ENCODE measurements at places on chromosomes 6 and 20.
A peak's percentile ranks its signal among the peaks of the same experiment; 100 is the strongest.

DNA sequence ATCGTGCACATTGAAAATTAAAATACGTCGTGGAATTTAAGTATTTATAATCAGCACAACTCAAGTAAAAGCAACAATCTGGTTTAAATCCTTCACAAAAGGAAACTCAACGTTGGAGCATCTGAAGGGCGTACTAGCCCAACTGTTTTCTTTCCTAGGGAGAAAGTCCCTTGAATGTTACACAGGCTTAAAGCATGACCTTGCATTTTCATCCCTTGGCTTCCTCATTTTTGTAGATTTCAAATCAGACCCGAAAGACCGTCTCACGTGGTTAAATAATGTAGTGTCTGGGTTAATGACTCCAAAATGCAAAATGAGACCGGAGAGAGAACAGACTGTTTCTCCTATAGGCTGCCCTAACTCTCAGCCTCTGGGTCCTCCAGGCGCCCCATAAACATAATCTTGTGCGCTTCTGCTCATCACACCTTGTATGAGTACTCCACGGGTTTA, 249.2 kb upstream of the RREB1 start:
- no peak for DNase-seq

- DNase-seq, result no peak
Measured at GRCh38 chr6:156533872-156534524, 243.2 kb upstream of the ARID1B start.

- no peak for DNase-seq
Measured at GRCh38 chr20:44586289-44586911, 4.0 kb downstream of the PKIG start.

DNA sequence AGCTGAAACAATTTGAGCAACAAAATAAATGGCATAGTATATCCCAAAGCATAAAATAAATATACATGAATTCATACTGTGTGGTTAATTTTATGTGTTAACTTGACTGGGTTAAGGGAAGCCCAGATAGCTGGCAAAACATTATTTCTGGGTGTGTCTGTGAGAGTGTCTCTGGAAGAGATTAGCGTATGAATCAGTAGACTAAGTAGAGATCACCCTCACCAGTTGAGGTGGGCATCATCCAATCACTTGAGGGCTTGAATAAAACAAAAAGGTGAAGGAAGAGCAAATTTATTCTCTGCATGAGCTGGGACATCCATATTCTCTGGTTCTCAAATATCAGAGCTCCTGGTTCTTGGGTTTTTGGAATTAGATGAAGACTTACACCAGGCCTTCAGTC, 17.9 kb downstream of the SLC22A16 start:
- DNase-seq, result no peak

GRCh38 chr20:58194175-58194791, 34.2 kb downstream of the ANKRD60 start:
- no peak for DNase-seq

DNA sequence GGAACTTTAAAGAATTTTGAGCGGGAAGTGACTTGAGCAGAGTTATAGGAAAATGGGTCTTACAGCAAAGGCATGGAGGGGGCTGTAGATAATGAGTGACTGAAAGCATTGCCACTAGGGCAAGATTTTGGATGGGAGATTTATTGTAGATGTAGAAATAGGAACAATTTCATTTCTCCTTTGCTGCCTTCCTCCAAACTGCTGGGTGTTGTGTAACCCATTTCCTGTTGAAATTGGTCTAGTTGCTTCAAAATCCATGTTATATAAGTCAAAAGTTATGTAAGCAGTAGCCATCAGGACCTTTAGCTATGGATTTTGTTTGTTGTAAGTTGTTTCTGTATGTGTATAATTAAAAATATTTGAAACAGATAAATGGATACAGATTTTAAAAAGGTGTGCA, 11.1 kb downstream of the YWHAB start:
- DNase-seq, result no peak

GRCh38 chr6:163355426-163355991, 59.0 kb upstream of the QKI start:
- DNase-seq, result peak; percentile 75

GRCh38 chr6:21274851-21275250, 318.7 kb upstream of the SOX4 start:
- no peak for DNase-seq

- no peak for DNase-seq
Measured at GRCh38 chr6:157304899-157305663, 18.2 kb downstream of the TMEM242 start.

GRCh38 chr20:61252601-61253263, 671 bp downstream of the CDH4 start:
- no peak for DNase-seq

GRCh38 chr6:113595911-113596376, 261.2 kb upstream of the MARCKS start:
- no peak for DNase-seq

GRCh38 chr20:24166412-24166811, 177.8 kb upstream of the GGTLC1 start:
- no peak for DNase-seq

DNA sequence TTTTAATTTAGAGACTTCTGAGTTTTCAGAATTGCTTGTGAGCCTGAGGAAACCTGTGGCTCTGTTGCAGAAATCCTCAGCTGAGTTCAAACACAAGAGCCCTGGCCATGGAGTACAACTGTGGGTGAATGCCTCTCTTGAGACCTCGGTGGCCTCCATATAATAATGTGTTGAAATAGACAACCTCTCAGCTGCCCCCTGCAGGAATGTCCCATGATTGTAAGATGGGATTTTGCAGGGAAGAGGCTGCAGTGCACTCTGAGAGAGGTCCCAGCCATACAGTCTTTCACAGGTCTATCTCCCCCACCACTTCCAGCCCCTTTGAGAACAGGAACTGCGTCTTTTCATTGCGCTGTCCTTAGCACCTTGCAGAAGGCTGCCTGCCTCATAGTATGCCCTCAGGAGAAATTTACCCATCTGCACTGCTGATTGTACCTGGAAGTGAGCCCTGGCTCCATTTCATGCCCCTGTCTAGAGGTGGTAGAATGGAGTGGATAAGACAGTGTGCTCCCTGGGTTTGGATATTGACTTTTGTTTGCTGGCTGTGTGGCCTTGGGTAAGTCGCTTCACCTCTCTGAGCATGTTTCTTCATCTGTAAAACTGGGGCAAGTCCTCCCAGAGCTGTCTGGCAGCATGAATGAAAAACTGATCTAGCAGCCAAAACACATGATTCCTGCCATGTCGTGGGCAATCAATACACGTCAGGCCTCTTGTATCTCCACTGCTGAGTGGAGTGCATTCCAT, 16.8 kb upstream of the CDH22 start:
- no peak for DNase-seq

DNA sequence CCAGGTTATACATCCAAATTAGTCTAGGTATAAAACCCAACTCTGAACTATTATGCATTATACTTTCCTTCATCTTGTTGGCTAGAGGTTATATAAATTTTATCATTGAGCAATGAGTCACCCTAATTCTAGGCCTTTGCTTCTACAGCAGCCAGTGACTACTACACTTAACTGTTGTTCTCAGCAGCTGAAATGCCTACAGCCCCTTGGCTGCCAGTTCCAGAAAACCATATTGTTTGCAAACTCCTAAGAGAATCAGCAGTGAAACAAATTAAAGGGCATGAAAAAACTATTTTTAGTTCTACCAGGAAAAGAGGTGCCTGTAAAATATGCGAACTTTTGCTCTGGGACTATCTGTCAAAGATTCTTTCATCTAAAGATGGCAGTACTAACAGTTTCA, 292.8 kb downstream of the FRK start:
- DNase-seq, result no peak

DNA sequence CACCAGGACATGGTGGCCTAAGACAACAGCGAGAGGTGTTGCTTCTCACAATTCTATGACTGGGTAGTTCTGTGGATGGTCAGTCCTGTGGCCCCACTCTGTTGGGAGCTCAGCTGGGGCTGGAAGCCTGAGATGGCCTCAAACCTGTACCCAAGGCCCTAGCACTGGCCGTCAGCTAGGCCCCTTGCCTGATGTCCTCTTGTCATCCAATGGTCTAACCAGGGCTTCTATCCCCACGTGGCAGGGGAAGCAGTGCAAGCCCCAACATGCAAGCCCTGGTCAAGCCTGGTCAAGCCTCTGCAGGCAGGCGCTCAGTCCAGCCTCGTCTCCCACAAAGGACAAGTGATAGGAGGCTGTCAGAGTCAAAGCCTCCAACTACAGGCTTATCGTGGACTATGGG, 196.5 kb upstream of the CST7 start:
- DNase-seq, result no peak

DNA sequence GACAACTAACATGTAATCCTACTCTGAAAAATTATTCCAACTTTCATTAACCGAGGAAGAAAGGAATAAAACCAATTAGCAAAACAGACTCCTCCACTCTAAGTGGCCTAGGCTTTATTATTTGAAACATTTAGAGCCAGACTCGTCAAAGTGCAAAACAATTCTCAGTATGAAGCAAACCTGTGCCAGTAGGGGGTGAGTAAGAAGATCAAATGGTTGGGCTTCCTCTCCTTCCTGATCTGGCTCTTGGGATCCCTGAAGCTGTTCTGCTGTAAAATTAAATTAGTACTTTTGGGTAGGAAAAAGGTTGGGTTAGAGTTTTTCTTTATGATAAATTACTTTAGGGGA, 177.6 kb upstream of the MAN1A1 start:
- DNase-seq, result no peak

DNA sequence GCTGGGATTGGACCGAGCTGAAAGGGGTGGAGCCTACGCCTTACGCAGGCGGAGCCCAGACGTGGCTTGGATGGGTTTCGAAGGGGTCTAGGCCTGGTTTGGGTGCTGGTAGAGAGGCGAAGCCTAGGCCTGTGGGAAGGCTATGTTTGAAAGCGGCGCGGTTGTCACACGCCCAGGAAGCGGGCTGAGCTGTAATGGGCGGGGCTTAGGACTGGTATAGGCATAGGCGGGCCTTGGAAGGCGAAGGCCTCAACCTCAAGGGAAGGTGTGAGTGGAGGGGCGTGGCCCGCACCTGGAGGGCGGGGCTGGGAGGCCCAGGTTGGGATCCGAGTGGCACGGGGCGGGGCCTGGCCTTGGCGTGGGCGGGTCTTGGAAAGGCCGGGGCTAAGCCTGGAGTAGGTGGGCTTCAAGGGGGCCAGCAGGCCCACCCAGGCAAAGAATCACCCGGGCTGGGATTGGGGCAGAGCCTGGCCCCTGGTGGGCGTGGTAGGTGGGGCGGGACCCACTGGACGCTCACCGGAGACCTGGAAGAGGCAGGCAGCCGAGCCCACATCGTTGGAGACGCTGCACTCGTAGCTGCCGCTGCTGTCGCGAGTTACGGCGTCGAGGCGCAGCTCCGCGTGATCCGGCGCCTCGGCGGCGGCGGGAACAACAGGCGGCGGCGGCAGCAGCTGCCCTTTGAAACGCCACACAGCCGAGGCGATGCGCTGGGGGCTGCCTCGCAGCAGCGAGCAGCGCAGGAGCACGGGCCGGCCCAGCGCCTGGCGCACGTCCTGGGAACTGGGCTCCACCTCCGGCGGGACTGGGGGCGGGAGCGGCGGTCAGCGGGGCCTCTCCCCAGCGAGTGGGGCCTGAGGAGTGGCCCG, 49.0 kb downstream of the MDGA1 start:
- DNase-seq, result no peak

- DNase-seq, result no peak
Measured at GRCh38 chr6:28980137-28980851, 24.8 kb downstream of the ZNF311 start.

GRCh38 chr6:65566117-65566516, 140.9 kb downstream of the EYS start:
- DNase-seq, result no peak

DNA sequence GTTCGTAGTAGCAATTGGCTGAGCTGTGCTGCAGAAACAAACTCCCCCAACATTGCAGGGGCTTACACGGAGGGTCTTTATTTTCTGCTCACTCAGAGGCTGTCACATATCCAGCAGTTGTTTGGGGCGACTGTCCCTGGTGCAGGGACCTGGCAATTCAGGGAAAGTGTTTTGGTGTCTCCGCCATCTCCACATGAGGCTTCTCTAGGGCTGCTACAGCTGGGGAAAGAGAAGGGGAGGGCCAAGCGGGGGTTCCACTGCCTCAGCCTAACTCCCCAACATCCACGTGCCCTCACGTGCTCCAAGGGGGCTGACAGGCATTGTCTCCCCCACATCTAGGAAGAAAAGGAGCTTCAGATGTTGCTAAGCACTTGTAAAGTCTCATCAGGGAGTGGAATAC, 61.3 kb upstream of the NXT1 start:
- no peak for DNase-seq

GRCh38 chr6:11616200-11616611, 78.7 kb downstream of the TMEM170B start:
- DNase-seq, result no peak

DNA sequence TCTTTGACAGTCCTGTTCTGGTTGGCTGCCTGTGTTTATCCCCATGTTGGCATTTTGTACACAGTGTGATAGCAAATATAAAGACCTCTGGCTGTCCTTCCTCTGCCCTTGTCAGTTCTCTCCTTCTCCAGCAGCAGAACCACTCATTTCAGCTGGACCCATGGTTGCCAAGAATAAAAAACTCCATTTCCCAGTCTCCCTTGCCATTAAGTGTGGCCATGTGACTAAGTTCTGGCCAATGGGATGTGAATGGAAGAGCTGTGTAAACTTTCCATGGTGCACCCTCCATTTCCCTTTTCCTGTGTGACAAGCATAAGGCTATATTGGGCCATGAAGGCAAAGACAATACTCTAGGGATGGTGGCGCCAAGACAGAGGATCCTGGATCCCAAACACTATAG, 78.4 kb upstream of the TBC1D7 start:
- DNase-seq, result no peak

Data from lower lobe of right lung (tissue), 2 donors.